ENCODE measurements at places on chromosomes 3 and 15. TPM values are rescaled to one million over a fixed set of nuclear protein-coding genes. Genes with fewer than 3 reads are reported as not detected.

Gene SLC27A2
- total RNA-seq, result 6.2 TPM

- DNase-seq, result peak; percentile 49
These were observed 422.7 kb upstream of the TPRG1 start for GRCh38 chr3:188749010-188749617.

- no peak for DNase-seq
These were observed 78.0 kb downstream of the MBNL1 start for GRCh38 chr3:152346740-152347139.

DNA sequence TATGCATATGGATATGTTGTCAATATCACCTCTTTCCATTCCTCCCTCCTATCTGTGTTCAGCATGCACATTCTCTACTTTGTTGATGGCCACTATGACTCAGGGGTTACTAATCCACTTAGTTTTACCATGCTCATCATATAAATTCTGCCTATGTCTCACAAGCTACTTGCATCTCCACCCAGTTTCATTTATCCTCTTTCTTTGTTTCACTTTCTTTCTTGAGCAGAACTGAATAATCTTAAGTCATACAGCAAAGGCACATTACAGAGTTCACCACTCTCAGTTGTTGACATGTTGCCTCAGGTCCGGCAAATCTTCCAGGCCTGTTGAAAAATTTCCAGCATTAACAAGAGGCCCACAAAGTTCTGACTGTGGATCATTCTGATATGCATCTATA lies 71.5 kb downstream of the SSR3 start:
- DNase-seq, result no peak

DNA sequence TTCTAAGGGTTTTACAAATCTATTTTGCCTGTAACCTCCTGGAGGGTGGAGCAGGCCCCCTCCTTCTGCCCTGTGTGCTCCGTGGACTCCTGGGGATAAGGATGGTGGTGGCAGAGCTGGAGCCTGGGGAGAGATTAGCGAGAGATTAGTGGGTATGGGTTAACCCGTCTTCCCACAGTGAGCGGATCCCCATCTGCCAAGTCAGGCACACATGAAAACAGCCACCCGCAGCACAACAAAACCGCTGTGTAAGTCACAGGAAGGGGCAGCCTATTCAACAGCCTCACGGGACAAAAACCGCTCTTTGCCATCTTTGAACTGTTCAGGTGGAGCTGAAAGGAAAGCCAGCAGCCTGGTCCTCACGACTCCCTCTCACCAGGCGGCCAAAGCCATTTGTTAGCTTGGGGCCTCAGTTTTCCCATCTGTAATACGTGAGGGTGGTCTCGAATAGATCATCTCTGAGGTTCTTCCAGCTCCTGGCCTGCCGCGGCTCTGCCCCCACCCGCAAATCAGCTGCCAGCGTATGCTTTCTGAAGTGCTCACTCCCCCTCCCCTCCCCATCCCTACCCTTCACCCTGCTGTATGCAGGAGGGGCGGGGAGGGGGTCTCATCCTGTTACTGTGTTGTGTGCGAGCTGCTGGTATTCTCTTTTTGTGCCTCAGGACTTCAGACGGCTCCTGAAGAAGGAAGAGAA lies 43.6 kb downstream of the PDIA5 start:
- no peak for DNase-seq
